Left lung (tissue), 14 donors: ENCODE measurements at places on chromosomes 7 and 10.

DNA sequence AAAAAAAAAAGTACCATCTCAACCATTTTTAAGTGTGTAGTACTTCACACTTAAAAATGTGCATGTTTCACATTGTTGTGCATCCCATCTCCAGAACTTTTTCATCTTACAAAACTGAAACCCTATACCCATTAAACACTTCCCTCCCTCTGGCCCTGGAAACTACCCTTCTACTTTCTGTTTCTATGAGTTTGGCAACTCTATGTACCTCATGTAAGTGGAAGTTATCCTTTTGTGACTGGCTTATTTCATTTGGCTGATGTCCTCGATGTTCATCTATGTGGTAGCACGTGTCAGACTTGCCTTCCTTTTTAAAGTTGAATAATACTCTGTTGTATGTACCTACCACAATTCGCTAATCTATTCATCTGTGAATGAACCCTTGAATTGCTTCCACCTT is 12.2 kb downstream of the KCNMA1 start:
- no peak for DNase-seq

- no peak for DNase-seq
Measured at GRCh38 chr7:73644688-73645286, 20.5 kb upstream of the MLXIPL start.

- DNase-seq, result no peak
Measured at GRCh38 chr10:132397036-132397541, at the start of gene PWWP2B. Gene PWWP2B (plus strand): TSS chr10:132397200. CDS start chr10:132397227, 27 bp downstream.

DNA sequence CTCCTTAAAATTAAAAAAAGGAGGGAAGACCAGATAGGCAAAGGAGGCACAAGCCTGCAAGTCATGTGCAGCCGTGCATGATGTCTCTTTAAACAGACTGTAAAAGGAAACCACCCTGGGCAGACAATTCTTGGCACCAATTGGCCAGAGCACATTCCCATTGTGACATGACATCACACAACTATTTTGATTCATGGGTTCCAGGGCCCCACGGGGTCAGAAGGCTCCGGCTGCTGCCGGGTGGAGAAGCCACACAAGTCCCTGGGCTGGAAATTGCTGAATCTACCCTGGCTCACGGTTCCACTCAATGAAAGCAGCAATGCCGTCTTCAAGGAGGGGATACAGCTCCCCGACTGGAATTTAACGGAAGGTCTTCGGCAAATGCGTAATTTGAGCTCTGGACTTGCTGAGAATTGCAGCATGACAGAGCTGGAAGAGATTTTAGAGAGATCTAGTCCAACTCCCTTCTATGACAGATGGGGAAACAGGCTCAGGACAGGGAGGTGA is 140.5 kb downstream of the PRKAG2 start:
- DNase-seq, result peak; percentile 62

DNA sequence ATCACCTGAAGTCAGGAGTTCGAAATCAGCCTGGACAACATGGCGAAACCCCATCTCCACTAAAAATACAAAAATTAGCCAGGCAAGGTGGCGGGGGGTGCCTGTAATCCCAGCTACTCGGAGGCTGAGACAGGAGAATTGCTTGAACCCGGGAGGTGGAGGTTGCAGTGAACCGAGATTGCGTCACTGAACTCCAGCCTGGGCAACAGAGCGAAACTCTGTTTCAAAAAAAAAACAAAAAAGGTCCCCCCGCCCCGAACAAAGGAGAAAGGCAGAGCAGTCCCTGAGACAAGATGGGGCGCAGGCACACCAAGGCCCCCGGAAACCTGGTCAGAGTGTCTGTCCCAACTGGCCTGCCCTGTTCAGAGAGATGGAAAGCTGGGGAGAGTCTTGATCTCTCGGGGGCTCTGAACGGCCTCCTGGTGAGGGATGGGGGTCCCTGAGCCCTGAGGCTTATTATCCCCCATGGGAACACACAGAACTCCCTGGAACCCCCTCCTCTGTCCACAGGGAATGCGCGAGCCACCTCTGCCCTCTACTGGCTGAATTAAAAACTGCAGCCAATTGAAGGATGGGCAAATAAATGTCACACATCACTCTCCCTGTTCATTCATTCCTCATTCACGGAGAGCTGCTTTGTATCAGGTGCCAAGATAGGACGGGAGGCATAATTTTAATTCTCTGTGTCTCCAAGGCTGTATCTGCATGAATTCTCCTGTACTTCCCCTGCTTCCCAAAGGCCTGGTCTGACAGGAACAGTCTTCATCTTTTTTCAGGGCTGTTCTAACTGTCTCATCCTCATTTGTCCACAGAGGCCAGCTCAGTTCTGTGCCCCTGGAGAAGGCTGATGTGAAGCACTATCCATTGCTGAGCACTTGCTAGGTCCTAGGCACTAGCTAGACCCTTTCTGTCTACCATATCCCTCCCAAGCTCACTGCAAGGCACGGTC is 28.9 kb downstream of the MAT1A start:
- DNase-seq, result no peak

GRCh38 chr10:45561952-45562351 is 110.6 kb downstream of the ZFAND4 start:
- DNase-seq, result no peak
